GM18507 (cell line): ENCODE measurements at places on chromosomes 11 and 22.

DNA sequence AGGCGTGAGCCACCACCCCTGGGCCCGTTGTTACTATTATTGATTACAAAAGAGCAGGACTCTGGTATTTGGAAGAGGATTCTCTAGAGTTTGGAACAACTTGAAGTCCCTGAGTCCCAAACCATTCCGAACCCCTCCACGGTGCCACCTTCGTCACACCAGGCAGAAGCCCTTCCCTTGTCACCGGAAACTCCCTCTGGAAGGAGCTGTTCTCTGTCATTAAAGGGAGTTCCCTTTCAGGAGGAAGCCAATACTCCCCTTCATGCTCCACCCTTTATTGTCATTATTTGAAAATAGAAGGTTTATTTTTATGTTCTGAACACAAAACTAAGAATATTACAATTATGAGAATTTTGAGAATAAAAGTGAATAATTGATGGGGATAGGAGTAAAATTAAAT, 5.1 kb upstream of the C11orf24 start:
- no peak for DNase-seq

DNA sequence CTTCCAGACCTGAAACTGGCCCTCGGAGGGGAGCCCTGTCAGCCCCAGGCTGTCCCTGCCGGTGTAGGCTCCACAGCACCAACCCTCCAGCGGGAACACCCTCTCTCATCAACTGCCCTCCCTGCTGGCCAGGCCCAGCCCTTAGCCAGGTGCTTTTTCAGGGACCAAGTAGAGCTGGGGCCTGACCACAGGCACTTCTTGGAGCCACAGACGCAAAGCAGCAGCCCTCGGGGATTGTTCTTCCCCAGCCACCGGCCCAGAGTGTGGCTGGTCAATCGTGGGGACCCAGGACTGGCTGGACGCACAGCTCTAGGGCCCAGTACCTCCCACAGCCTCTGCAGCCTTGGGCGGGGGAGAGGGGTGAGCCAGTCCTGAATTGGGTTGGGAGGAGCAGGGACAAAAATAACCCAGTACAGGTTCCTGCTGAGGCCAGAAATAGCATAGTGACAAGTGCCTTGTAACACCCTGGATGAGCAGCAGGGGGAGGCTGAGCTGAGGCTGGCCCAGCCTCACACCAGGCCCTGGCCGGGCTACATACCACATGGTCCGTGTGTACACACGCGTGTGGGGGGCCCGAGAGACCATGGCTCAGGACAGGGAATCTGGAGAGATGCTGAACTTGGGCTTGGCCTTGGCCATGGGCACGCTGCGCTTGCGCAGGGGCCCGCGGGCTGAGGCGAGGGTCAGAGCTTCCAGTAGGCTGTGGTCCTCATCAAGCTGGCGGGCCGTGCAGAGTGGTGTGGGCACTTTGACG, 2.0 kb downstream of the KCNJ11 start:
- no peak for DNase-seq

DNA sequence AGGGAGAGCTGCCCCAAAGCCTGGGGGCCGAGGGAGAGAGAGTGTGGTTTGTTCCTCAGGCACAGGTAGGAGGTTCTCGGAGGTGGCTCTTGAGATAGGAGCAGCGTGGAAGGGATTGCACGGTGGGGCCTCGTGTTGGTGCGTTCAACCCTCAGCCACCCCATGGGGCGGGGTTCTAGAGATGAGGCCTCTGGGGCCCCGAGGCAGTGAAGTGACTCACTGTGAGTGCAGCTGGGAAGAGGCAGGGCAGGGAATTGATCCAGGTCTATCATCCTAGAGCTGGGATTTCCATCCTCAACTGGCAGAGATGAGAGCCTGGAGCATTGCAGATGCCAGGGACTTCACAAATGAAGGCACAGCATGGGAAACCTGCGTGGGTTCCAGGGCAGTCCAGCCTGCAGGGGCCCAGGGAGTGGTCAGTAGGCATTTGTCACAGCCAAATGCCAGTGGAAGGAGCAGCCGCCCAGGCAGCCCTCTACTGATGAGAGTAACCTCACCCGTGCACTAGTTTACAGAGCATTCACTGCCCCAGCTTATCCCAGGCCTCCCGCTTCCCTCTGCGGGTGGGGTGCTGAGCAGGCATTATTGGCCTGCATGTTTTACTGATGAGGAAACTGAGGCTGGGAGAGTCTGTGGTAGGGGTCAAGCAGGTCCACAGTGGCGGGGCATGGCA, 5.1 kb upstream of the SMARCB1 start:
- DNase-seq = no peak

GRCh38 chr22:20465759-20466077, 28.1 kb upstream of the SCARF2 start:
- DNase-seq = no peak

- no peak for DNase-seq
Measured at GRCh38 chr22:20834206-20834605, 24.4 kb downstream of the PI4KA start.

GRCh38 chr11:68137833-68138232, 16.6 kb upstream of the CHKA start:
- no peak for DNase-seq

GRCh38 chr11:45444796-45445195, 158.7 kb upstream of the SYT13 start:
- DNase-seq = no peak

DNA sequence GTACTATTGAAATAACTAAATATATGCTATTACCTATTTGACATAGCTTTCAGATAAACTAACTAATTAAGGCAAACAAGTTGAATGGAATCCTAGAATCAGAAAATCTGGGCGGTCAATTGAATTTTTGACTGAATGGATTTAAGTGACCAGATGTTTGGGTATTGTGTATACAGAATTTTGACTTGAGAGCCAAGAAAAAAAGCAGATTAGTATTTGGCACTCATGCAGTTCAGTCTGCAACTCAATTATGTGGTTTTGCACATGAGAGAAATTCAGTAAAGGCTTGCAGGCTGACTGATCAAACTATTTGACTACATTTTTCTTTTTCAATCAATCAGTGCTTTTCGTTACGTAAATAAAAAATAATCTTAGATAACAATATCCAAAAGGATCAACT, 254.8 kb downstream of the GUCY1A2 start:
- no peak for DNase-seq

DNA sequence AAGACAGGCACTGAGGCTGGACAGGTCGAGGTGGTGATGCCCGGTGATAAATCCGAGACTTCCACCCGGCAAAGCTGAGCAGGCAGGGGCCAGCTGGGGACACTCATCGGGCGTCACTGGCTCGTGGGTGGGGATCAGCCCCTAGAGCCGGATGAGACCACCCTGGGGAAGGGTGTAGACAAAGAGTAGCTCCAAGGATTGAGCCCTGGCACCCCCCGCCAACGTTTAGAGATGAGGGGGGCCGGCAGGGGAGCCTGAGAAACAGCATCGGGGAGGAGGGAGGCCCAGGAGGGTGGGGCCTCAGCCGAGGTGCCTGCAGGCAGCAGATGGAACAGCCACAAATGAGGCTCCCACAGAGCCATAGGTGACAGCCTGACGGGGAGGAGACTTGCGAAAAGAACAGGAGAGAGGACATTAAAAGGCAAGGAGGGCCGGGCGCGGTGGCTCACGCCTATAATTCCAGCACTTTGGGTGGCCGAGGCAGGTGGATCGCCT, 27.4 kb upstream of the CBX7 start:
- DNase-seq = no peak

DNA sequence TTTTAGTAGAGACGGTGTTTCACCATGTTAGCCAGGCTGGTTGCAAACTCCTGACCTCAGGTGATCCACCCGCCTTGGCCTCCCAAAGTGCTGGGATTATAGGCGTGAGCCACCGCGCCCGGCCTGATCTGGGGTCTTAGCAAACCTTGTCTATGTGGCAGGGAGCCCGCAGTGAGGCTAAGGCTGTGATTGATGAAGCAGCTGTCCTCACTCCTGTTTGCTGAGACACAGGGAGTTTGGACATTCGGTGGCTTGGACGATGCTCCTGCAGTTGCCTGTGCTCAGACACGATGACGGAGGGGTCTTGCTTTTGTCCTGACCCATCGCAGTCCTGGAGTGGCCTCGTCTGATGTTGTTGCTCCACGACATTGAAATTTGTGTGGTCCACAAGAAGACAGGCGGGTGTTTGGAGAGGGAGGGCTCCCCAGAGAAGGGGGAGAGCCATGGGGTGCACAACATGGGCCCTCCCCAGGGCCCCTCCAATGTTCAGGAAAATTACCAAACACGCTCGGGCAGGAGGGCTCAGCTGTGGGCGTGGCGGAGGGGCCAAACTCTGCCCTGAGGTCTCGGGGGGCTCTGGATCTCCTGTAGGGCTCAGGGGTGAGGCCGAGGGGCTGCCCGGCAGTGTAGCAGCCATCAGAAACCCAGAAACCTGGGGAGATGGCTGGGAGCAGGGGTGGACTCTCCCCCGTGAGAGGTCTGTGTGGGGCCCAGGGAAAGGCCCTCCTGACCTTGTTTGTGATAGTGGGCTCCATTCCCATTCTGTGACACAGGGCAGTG, 41.8 kb upstream of the PRR5 start:
- no peak for DNase-seq

DNA sequence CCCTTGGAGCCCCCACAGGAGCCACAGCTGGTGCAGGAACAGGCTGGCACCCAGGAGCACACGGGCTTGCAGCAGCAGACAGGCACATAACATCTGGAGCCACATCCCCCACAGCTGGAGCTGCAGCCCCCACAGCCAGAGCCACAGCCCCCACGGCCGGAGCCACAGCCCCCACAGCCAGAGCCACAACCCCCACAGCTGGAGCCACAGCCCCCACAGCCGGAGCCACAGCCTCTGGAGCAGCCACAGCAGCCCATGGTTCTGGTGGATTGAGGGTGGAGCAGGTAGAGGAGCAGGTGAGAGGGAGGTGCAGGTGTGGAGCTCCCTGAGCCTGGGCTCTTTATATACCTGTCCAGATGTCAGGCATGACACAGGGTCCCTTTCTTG, at the start of gene KRTAP5-2:
Gene KRTAP5-2 (minus strand): TSS at position 301 of the 387 bp plus-strand sequence. CDS start 44 bp downstream, at position 257.
- DNase-seq = no peak

- no peak for DNase-seq
Measured at GRCh38 chr22:36879775-36880174, 19.0 kb downstream of the NCF4 start.

DNA sequence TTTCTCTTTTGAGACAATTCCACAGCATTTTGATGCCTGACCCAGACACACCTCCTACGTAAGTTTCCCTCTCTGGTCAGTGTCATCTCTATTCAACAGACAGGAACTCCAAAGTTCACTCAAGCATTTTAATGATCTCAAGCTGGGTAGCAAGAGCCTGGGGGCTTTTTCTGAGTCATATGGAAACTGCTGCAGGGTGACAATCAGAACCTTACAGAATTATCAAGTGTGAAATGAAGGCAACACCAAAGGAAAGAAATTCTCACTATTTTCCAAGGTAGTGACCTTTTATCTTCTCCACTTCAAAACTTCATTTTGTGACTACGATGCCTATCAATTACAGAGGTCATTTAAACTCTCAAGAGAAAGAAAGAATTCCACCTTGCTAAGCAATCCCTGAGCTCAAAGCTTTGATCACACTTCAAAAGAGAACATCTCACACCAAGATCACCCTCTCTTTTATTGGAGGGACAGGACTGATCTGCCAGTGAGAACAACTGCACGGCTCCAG, 229.0 kb upstream of the ZC3H12C start:
- peak; percentile 47 for DNase-seq

DNA sequence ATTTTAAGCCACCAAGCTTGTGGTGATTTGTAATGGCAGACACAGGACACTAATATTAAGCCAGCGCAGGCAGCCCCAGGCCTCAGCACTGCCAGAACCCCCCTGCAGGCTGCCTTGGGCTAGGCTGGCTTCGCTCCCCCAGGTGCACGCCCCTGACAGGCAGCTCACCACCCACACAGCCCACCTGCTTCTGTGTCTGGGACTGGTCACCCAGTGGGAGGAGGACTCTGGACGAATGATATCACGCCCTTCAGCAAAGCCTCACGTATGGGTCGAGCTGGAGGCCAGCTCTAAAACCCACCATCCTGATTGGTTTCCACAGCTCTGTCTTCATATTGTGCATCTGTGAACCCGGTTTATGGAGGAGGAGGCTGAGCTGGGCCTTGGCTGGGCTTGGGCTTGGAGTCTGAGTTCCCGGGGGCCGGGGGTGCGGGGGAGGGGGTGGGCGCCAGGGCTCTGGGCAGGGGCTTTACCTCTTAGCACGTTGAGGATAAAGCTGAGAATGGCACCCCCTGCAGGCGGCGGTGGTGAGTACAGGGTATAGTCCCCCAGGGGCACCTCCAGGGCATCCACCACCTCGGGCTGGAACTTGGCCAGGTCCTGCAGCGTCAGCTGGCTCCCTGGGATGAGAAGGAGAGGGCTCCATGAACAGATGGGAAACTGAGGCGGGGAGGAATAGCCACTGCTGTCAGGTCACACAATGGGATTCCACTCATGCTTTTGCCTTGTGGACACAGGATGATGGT, 13.8 kb downstream of the GGT5 start:
- no peak for DNase-seq

GRCh38 chr11:94766713-94767206, 1.4 kb upstream of the AMOTL1 start:
- no peak for DNase-seq

GRCh38 chr11:112303616-112304015, 43.0 kb upstream of the PLET1 start:
- no peak for DNase-seq

- DNase-seq = no peak
Measured at GRCh38 chr22:45585437-45585755, 82.7 kb downstream of the FBLN1 start.

- no peak for DNase-seq
Measured at GRCh38 chr22:37552524-37553163, 7.6 kb upstream of the CDC42EP1 start.

DNA sequence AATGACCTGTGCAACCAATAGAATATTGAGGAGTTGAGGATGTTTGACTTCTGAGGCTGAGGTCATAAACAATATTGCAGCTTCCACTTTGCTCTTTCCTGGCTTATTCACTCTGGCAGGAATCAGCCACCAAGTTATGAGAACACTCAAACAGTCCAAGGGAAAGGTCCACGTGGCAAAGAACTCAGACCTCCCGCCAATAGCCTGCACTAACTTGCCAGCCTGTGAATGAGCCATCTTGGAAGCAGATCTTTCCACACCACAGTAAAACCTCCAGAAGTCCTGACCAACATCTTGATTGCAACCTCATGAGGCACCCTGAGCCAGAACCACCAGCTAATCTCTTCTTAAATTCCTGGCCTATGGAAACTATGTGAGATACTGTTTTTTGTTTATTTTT, 22.7 kb upstream of the PICALM start:
- DNase-seq = no peak

GRCh38 chr11:83818349-83818748, 532.2 kb upstream of the CCDC90B start:
- DNase-seq = no peak

- DNase-seq = no peak
Measured at GRCh38 chr11:60282286-60282685, 1.8 kb downstream of the MS4A4A start.

GRCh38 chr11:8699903-8700302, 17.3 kb downstream of the RPL27A start:
- DNase-seq = no peak

- peak; percentile 47 for DNase-seq
Measured at GRCh38 chr11:6646918-6647679, 8.5 kb downstream of the DCHS1 start.

- peak; percentile 53 for DNase-seq
Measured at GRCh38 chr11:119599864-119600541, 129.0 kb downstream of the NECTIN1 start.
